ENCODE measurements at places on chromosomes 13 and 19. TPM values are rescaled to one million over a fixed set of nuclear protein-coding genes. Genes with fewer than 3 reads are reported as not detected.

Gene LRCH1
- 6.0 TPM for polyA plus RNA-seq

Gene KIRREL2
- polyA plus RNA-seq, result 3.7 TPM

Gene PLVAP
- polyA plus RNA-seq, result 6.1 TPM

Gene TLE6
- 45.8 TPM for polyA plus RNA-seq

Gene HRC
- polyA plus RNA-seq, result 184 TPM

Gene TTC9B
- polyA plus RNA-seq, result 0.13 TPM
